ENCODE measurements at places on chromosomes 5 and 9.

DNA sequence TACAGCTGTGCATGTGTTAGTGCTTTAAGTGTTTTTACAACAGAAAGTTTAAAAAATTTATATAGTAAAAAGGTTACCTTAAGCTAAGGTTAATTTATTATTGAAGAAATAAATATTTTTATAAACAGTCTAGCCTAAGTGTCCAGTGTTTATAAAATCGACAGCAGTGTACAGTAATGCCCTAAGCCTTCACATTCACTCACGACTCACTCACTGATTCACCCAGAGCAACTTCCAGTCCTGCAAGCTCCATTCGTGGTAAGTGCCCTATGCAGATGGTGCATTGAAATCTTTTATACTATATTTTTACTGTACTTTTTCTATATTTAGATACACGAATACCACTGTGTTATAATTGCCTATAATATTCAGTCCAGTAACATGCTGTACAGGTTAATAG is 159.1 kb downstream of the ROR2 start:
- DNase-seq, result peak; percentile 75

DNA sequence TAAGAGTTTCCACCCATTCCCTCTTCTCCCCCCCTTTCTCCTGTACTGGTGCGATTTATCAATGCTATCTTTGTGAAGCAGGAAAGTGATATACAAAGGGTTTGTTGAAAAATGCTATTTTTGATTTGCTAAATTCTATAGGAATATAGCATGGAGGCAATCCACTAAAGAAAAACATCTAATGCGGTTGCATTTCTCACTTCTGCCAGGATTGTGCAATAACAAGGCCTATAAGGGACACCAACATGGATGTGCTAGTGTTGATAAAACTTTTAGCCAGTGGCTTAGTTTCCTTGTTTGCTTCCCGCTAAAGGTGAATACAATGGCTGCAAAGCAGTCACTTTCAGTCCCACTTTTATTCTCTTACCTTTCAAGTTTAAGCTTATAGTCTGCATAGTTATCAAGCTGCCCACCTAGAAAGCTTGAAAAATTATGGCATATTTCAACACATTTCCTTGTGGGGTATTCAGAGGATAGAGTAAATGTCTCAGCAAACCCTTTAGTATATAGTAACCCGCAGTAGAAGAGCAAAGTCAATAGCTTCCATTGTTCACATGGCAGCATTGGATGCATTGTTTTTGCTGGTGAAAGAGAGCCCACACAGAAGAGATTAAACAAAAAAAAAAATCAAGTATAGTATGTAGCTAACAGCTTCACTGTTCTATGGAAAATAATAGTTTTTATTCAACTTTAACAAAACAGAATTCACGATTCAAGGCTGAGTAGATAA is 674.6 kb upstream of the SEMA6A start:
- no peak for DNase-seq

DNA sequence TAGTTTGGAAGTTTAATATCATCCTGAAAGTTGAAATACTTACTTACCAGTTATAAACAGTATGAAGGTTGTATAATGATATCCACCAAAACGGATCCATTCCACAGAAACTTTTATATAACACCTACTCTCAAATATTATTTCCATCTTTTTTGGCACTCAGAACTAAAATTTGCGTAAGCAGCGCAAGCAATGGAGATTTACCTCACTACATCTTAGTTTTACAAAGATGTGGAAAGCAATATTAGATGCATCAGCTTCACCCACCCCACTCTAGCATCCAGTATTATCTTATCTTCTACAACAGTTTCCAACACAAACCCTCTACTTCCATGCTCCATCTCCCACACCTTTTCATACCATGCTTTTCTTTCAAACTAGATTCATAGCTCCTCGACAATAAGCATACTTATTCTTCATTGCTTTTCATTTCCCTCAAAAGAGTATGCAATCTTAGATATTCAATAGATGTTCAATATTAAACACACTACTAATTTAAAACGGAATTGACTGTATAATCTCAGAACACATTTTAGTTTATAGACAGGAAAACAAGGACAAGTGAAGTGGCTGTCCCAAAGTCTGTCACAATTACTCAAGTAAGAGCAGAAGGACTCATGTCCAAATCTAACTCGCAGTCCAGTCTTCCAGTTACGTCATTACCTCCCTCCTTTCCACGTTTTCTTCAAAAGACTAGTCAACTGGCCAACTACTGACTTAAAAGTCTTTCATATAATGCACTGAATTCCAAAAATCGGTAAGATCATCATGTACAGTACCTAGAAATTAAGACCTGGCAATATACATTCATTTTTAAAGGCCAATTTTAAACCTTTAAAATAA is 2.2 kb downstream of the PPP2CA start:
- DNase-seq, result peak; percentile 61

- DNase-seq, result peak; percentile 84
Measured at GRCh38 chr9:114366334-114367128, 21.3 kb downstream of the AKNA start.

- DNase-seq, result no peak
Measured at GRCh38 chr5:113897748-113898147, 384.3 kb downstream of the YTHDC2 start.

DNA sequence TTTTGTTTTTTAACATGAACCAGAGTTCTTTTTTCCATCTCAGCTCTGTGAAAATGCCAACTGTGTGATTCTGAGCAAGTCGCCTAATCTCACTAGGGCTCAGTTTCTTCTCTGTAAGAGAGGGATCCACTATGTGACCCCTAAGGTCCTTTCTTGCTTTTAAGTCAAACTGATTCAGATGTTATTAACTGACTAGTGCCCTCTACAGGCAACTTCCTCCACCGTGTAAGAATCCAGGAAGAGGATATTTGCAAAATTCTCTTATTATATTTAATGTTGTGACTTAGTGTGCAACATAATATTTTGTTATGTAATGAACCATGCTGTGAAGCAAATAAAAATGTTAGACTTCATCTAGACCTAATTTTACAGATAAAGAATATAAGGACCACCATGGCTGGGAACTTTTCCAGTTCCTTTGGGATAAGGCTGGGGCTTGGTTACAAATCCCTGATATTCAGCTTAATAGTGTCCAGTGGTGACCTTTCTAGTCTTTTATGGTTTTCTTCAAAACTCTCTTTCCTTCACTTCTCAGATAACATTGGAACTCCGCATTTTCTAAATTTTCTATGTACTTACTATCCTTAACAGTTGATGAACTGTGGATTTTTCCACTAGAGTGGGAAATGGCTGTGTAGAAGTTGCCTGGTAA is 244.7 kb downstream of the PIK3R1 start:
- peak; percentile 71 for DNase-seq

DNA sequence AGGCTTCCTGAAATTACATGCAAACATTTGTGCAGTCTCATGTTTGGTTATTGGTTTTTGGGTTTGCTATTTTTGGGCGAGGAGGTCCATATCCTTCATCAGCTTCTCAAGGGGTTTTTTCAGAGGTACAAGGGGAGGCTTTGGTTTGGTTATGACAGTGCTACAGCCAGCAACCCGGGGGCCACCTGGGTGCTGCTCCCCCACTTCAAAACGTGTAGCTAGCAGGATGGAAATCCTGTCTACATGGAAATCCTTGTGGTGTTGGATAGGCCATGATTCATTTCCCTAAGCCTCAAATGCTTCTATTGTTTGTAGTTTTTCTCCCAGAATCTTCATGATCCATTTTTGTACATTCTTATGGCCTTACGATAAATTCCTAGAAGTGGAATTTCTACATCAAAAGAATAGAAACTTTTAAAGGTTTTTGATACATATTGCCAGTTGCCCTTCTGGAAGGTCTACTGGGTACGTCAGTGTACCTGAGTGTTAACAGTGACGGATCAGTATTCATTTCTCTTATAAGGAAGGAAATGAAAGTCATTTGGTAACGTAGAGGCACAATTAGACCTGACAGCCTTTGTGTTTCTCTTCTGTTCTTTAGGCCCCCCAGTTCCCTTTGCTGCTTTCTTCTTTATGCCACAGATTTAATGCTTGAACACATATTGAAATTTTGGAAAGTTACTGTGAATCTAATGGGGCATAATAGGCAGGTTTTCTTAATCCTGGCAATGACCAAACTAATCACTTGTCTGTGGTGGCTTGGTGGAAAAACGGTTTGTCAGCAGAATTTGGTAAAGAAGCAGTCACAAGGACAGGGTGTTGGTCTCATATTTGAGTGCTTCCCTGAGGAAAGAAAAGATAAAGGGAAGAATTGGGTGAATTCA is 69.7 kb upstream of the ABL1 start:
- DNase-seq, result peak; percentile 43

- no peak for DNase-seq
Measured at GRCh38 chr9:81611664-81612063, 77.7 kb downstream of the TLE1 start.

GRCh38 chr5:129001841-129002526 is 36.7 kb downstream of the SLC27A6 start:
- no peak for DNase-seq

DNA sequence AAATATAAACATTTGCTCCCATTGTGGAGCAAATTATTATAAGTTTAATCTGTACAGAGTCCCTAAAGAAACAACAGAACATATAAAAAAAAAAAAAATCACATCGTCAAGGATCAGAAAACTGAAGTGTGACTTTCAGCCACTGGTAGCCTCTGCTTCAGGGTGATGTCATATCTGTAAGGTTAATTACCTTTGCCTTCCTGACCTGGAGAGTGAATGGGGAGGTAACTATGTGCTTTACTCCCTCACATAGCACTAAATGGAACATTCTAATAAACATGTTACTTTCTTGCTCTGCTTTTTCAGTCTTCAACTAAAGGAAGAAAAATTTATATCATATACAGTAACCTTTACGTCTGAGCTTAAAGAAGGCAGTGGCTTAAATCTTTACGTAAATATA is 70.3 kb upstream of the TRPM3 start:
- no peak for DNase-seq

- DNase-seq, result no peak
Measured at GRCh38 chr9:87086221-87086818, 139.0 kb upstream of the GAS1 start.
